LoVo (cell line): ENCODE measurements at places on chromosomes 6 and 20.
A peak's percentile ranks its signal among the peaks of the same experiment; 100 is the strongest.

- no peak for DNase-seq
Measured at GRCh38 chr6:87093651-87094050, 1.3 kb downstream of the CGA start.

DNA sequence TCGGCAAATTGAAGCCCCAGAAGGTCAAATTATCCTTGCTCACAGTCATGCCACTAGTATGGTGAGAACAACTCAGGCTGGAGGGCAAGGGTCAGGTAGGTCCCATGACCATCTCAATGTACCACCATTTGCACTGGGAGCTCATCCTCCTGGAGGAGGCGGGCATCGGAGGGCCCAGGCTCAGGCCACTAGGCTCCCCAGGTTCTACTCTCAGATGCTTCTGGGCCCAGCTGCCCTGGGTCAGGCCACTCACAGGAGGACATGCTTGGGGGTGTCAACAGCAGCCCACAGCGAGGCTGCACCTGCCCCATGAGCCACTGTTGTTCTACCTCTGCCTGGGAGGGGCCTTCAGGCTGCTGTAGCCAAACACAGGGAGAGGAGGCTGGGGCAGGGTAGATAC, 39.1 kb downstream of the NFATC2 start:
- DNase-seq = no peak

- no peak for DNase-seq
Measured at GRCh38 chr6:4698901-4699659, 77.1 kb upstream of the CDYL start.

GRCh38 chr6:159961528-159961927, 7.4 kb upstream of the IGF2R start:
- DNase-seq = peak; percentile 6

GRCh38 chr6:95185874-95186273, 391.5 kb upstream of the MANEA start:
- DNase-seq = no peak

DNA sequence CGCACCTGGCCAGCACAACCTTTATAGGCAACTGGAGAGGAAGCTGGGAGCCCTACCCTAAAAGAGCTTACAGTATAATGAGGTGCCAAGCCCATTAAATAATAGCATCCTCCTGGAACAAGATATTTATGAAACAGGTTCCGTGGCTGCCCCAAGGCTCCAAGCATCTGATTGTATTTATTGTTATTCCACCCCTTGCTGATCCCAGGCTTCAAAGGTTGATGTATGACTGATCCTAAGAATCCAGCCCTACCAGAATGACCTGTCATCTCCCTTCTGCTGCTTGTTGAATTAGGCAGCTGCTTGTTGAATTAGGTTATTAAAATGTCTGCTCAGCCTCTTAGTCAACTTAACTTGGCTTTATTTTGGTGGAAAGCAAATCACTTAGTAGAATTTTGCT, 35.2 kb upstream of the SASH1 start:
- DNase-seq = peak; percentile 39

DNA sequence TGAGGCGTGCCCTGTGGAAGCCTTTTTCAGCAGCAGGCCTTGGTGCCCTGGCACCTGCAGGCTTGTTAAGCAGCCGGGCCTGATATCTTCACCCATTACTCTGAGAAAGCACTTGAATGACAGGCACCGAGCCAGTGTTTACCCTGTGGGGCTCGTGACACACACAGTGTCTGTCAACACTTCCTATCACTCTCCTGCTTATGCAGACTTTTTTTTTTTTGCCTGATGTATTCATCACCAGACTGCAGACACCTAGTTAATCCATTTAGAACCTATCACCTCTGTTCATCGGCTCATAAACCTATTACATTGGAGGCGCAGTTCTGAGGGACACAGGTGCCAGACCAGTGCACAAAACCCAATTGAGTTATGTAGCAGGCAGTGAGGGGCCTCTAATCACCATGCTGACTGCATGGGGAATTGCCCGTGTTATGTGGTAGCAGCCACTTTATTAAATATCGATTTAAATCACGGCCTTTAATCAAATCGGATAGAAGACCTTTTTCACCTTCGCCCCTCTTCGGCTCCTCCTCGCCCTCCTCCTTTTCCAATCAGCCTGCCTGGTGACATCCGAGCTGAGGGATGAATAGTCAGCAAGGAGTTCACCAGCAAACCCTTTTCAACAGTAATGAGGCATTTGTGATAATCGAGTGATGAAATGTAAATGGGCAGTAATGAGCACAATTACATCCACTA, 962.9 kb upstream of the SLC35B3 start:
- DNase-seq = no peak

DNA sequence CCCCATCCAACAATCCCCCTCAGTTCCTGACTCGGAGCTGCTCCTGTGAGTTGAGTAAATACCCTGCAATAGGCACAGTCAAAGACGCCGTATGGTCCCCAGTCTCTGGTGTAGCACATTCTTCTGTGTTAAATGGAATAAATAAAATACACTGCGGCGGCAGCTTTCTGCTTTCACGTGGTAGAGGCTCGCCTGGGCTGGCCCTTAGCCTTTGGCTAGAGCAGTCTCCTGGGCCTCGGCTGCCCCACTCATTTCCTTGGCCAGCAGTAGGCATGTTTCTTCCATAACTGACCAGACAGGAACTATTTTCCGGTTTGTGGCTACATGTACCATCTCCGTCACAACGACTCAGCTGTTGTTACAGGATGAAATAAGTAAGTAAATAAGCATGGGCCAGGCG, 20.7 kb downstream of the SERPINB6 start:
- no peak for DNase-seq

- no peak for DNase-seq
Measured at GRCh38 chr6:147106759-147107401, 97.3 kb upstream of the STXBP5 start.

DNA sequence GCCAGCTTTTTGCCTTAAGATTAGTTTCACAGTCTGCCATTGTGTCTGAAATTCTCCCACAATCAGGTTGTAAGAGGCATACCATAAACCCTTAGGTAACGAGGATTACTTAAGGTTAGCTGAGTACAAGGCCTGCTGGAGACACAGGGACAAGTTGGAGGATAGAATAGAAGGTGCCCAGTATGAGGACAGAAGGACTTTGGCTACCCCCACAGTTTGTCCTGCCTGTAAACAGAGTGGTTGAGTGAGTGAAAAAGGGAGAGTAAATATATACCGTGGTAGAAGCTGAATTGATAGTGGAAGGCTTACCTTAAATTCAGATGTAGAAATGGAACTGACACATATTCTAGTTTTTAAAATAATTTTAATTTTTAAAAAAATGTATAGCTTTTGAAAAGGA, 19.3 kb downstream of the RPRD1B start:
- no peak for DNase-seq

DNA sequence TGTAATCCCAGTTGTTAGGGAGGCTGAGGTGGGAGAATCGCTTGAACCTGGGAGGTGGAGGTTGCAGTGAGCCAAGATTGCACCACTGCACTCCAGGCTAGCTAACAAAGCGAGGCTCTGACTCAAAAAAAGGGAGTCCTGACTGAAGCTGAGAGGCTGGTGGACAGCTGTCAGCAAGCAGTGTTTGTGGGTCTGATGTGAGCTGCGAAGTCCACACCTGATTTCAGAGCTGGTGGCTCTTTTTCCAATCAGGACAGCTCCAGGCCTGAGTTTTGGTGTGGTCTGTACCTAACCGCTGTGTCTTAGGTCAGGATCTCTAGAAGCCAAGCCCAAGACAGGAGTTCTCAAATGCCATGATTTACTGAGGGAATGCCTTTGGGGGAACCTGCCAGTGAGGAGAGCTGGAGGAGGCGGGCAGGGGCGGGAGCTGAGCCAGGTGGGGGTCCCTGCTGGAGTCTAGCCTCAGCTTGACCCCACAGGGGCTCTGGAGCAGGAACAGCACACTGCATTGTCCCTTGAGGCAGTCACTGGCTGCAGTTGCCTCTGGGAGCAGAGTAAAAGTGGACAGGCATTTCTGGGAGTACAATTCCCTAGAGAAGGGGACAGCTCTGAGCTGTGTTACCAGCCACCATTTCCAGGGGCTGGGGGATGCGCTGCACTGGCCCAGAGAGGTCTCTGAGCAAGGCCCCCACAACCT, 5.0 kb downstream of the GFRA4 start:
- no peak for DNase-seq

DNA sequence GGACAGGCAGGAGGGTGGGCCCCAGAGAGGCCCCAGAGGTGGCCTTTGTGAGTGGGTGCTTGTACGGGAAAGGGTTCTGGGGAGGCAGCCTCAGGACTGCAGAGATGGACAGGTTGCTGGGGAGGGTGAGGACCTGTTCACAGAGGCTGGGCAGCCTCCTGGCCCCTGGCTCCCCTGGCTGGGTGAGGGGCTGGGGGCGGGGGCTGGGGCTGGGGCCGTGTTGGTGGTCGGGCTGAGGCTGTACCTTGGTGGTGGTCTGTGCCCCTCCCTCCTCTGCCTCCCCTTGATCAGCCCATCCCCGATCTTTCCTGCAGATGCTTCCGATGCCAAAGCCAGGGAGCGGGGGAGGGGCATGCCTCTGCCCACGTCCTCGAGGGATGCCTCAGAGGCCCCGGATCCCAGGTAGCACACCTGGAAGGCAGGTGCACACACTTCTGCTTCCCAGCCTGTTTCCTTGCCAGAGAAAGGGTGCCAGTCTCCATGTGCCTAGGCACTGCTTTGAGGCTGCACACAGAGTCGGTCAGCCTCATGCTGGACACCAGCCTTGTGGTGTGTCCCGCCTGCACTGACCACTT, 4.8 kb downstream of the TCEA2 start:
- no peak for DNase-seq

GRCh38 chr6:99661870-99662269, 55.2 kb downstream of the PRDM13 start:
- no peak for DNase-seq

DNA sequence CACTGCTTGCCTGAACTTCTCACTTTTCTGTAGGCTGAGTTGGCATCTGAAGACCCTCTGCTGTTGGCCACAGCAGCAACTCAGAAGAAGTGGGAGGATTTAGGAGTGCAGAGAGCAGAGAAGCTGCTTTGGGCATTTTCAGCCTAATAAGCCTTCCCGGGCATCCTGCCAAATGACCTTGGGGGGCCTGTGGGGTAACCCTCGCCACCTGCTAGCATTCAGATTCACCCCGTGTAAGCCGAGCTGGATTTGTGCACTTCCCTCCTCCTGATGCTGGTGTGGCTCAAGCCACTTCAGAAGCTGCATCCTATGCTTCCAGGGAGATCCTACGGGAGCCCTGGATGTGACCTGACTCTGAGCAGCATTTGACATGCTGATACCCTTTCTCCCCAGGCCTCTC, 114.8 kb downstream of the LRFN2 start:
- no peak for DNase-seq

DNA sequence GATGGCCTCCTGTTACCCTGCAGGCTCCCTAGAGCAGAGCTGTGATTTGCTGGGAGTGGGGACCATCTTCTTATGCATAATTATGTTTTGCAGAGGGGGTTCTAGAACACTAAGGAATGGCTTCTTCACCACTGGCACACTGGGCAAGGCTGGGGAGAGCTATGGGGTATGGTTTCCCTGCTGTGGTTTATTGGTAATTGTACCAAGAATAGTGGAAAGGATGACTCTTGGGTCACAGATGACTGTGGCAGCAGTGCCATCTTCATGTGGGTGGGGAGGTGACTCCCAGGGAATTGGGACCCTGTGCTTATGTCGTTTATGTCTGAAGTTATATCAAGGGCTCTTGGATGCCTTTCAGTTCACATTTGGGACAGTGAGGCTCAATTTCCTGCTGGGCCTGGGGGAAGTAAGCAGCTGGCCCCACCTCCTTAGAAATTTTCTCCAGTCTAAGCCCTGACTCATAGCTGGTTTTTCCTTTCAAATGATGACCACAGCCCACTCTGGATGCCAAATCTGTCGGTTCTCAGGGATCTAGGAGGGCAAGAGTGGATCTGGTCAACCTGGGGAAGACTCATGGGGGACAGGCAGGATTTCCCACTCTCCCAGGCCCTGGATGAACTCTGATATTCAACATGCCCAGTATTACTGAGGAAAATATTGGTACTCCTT, 230.8 kb downstream of the LRFN2 start:
- DNase-seq = no peak

- peak; percentile 47 for DNase-seq
Measured at GRCh38 chr6:135451617-135452190, 45.8 kb downstream of the AHI1 start.

DNA sequence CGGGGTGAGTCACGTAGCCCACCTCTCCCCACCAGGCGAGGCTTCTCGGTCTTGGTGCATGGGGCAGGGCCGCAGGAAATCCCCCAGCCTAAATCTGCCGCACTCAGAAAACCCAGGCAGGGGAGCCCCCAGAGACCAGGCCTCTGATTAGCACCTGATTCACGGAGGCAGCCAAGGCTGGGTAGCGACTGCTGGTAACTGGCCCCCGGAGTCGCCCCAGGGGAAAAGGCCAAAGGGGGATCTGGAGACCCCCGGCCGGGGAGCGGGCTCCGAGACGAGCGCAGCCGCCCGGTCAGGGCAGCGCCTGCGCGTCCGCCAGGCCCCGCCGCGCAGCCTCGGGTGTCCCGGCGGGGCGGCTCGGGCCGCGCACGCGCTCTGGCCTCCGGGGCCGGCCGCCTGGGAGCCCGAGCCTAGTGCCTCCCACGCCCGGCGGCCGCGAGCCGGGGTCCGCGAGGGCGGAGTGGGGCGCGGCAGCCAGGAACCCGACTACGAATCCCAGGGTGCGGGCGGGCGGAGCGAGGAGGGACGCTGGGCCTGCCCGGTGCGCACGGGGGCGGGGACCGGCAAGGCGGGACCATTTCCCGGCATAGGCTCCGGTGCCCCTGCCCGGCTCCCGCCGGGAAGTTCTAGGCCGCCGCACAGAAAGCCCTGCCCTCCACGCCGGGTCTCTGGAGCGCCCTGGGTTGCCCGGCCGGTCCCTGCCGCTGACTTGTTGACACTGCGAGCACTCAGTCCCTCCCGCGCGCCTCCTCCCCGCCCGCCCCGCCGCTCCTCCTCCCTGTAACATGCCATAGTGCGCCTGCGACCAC, at the start of gene DUSP22:
Gene DUSP22 (plus strand): TSS at position 791 of the 809 bp plus-strand sequence. CDS start 53 bp downstream, outside the sequence.
- DNase-seq = peak; percentile 85

GRCh38 chr6:52312461-52312860, 27.9 kb upstream of the MCM3 start:
- DNase-seq = no peak

GRCh38 chr20:35506872-35507638, 22.4 kb downstream of the C20orf173 start:
- no peak for DNase-seq

- DNase-seq = no peak
Measured at GRCh38 chr20:57841297-57841866, 131.6 kb upstream of the PMEPA1 start.
